ENCODE measurements at places on chromosomes 7 and 10.

DNA sequence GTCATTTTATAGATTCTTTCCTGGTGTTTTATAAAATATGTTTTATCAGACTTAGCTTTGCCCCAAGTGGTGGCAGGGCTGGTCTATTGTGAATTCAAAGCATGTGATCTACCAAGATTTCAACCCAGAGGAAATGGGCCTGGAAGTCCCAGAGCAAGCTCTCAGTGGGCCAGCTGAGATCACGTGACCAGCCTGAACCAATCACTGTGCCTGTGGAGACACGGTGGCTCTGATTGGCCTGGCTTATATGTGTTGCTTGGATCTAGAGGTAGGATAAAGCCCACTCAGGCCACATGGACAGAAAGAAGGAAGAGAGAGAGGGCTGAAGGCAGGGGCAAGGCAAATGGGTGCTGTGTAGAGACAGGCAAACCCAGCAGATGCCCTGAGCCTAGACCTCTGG is 65.5 kb upstream of the GATA3 start:
- no peak for DNase-seq

GRCh38 chr7:7882888-7883287 is 85.7 kb upstream of the GLCCI1 start:
- no peak for DNase-seq

GRCh38 chr10:60101821-60102220 is 195.5 kb upstream of the CCDC6 start:
- DNase-seq, result no peak

GRCh38 chr10:78072504-78072903 is 38.8 kb downstream of the RPS24 start:
- no peak for DNase-seq

GRCh38 chr7:133434246-133434865 is 181.5 kb downstream of the EXOC4 start:
- DNase-seq, result peak; percentile 26

- peak; percentile 89 for DNase-seq
Measured at GRCh38 chr7:47088329-47089067, 493.4 kb downstream of the TNS3 start.

Data from spinal cord (tissue), 10 donors.